ENCODE measurements at places on chromosomes 7 and 10. TPM values are rescaled to one million over a fixed set of nuclear protein-coding genes. Genes with fewer than 3 reads are reported as not detected.

DNA sequence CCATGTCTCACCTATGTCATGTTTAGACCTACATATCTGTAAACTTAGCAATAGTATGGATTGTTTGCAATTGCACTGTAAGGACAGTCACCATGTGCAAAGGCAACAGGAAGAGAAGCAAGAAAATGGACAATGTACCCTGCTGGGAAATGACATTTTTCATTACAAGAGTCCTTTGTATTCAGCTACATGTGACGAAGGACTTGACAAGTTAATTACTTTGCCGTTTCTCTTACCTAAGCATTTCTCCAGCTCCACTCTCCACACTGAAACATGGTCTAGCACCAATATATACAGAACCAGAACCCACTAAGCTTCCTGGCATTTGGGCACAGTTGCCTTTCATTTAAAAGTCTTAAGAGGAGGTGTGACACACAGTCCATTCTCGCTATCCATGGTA lies 76.6 kb upstream of the PFKP start:
- no peak overlapping the region for H3K27ac ChIP-seq
- no peaks in the 10 kb centered on the region for H3K36me3 ChIP-seq
- H3K27me3 ChIP-seq: peaks cover 37% of the 10 kb centered on the region
- H3K4me3 ChIP-seq: no peak overlapping the region
- no peak for DNase-seq

GRCh38 chr7:31550432-31550831 lies 36.5 kb downstream of the ITPRID1 start:
- H3K36me3 ChIP-seq: no peaks in the 10 kb centered on the region
- no peak for DNase-seq
- H3K27ac ChIP-seq: no peak overlapping the region
- H3K4me1 ChIP-seq: no peaks in the 10 kb centered on the region
- no peaks in the 10 kb centered on the region for H3K27me3 ChIP-seq
- no peak overlapping the region for H3K4me3 ChIP-seq

Gene HILPDA
- total RNA-seq: 6.2 TPM

Gene VAX1
- total RNA-seq: not detected

GRCh38 chr7:317643-318405 lies 27.9 kb downstream of the FOXL3 start:
- no peak for DNase-seq
- peaks cover 61% of the 10 kb centered on the region for H3K27me3 ChIP-seq
- no peak overlapping the region for H3K4me3 ChIP-seq
- H3K4me1 ChIP-seq: no peaks in the 10 kb centered on the region
- no peak overlapping the region for H3K27ac ChIP-seq
- H3K36me3 ChIP-seq: no peaks in the 10 kb centered on the region

Gene PCDH15
- not detected for total RNA-seq

Gene RAPGEF5
- total RNA-seq: 1.9 TPM

DNA sequence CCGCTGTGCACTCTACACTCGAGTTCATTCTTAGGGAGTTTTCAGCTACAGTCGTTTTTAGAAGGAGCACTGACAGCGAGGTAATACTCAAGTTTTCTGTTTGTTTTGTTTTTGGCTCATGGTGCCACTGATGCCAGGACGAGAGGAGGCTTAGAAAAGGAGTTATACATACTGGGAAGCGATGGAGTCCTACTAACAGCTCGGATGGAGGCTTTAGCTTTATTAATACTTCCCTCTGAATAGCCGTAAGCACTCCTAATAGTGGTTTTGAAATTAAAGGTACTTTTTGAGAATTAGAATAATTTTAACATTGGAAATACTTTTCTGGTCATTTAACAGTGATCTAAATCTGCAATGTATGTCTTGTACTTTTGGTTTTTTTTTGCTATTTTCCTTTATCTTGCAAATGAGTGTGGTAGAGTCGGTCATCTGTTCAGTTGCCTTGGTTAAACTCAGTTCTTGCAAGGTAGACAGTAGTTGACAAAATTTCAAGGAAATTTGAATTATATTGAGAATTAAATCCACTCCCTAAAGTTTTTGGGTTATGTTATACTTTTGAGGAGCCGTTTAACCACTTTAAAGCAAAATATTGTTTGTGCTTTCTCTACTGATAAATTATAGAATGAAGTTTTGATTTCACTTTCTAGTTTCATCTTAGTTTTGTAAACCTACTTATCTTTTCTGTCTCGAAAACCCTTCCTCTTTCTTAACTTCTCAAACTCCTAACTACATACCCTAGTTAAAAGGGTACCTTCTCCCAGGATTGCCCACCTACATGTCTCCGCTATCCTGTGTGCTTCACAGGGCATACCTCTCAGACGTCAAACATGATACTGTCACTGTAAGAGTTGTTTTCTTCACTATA lies 1.5 kb downstream of the HBP1 start:
- H3K36me3 ChIP-seq: peaks cover 32% of the 10 kb centered on the region
- no peak for DNase-seq
- peak overlapping the region; percentile 100 for H3K27ac ChIP-seq
- peak overlapping the region; percentile 93 for H3K4me3 ChIP-seq

DNA sequence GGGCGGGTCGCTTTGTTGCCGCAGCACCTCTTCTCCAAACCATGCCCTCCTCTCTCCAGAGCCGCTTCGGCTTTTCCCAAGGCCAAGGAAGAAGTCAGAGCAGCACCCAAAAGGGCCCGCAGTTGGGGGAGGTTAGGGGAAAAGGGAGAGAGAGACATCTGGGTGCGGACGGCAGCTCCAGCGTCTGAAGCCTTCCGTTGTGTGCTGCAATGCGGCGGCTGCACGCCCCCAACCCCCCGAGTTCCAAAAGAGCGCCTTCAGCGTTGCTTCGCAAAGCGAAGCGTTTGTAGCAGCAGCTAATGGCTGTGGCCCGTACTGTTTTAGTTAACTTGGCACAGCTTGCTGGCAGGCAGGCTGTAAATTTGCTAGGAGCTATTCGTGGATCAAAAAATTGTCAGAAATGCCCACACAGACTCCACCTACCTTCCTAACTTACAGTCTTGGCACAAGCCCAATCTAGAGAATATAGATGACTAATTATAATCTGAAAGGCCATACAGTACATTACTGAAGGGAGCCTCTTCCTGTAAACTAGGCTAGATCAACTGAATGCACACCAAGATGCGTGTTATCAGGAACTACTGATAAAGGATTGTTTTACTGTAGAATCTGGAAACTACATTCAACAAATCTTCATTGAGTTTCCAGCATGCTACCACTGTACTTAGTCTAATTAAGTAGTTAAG lies 1.1 kb upstream of the KBTBD2 start:
- peaks cover 6% of the 10 kb centered on the region for H3K36me3 ChIP-seq
- DNase-seq: peak; percentile 84
- peaks cover 27% of the 10 kb centered on the region for H3K4me1 ChIP-seq
- H3K27ac ChIP-seq: peak overlapping the region; percentile 99

Gene ACSM6
- not detected for total RNA-seq

DNA sequence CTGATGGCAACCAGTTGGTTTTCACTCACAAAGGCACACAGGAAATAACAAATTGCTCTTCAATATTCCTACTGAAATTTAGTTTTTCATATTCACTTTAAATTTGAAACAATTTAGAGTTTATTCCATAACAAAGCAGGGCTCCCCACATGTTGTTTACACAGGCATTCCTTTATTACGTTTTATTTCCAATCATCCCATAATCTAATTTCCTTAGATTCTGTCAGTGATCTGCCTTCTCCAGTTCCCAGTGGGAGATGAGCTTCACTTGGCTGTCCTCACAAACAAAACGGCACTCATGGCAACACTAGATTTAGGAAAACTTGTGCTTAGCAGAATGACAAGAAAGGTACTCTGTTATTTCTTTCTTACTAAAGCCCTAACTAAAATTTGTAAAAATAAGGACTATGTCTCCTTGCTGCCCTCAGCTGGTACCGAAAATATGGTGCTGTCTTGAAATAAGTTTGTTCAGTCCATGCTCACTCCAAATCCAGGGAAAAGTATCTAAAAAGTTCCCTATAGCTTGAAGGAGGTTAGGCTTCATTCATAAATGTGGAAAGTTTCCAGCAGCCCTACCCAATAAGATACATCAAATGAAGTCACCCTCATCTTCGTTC lies 23.0 kb downstream of the PHYH start:
- no peaks in the 10 kb centered on the region for H3K4me1 ChIP-seq
- no peak for DNase-seq
- H3K27me3 ChIP-seq: no peaks in the 10 kb centered on the region
- H3K4me3 ChIP-seq: no peak overlapping the region

DNA sequence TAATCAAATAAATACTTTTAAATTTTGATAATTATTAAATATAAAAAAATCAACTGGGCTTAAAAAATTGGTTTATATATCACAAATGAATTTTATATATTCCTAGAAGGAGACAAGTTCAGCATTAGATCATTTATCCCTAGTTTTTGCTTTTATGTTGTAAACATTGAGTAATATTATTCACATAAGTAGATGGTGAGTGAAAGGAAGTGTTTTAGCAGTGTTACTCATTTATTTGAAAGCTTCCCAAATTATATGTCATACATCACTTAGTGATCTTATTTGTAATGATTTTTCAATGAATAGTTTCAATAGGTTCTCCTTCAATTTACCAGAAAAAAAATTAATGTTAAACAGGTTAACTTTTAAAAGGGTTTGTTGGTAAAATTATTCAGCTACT lies 15.8 kb downstream of the KLLN start:
- H3K27ac ChIP-seq: no peak overlapping the region
- no peaks in the 10 kb centered on the region for H3K27me3 ChIP-seq
- no peaks in the 10 kb centered on the region for H3K36me3 ChIP-seq
- H3K4me1 ChIP-seq: peaks cover 25% of the 10 kb centered on the region
- DNase-seq: no peak
- no peak overlapping the region for H3K4me3 ChIP-seq

DNA sequence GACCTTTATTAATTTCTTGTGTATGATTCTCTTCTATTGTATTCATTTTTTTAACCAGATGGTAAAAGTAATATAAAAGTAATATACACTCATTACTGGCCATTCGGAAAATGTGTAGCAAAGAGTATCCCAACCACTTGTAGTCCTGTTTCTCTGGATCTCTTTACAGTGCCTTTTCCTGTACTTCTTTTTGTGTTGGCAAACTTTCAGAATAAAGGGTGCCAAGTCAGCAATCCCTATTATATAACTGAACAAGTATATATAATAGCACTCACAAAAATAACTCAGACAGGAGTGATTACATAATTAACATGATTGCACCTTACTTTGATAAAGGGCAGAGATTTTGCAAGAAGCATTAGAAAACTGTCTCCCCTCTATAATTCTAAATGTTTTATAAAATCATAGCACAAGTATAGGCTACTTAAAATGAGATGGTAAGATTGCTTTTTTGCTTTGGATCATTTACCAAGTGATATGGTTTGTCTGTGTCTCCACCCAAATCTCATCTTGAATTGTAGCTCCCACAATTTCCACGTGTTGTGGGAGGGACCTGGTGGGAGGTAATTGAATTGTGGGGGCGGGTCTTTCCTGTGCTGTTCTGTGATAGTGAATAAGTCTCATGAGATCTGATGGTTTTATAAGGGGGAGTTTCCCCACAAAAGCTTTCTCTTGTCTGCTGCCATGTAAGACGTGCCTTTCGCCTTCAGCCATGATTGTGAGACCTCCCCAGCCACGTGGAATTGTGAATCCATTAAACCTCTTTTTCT lies 41.5 kb upstream of the EPC1 start:
- H3K4me1 ChIP-seq: peaks cover 6% of the 10 kb centered on the region
- no peak overlapping the region for H3K27ac ChIP-seq
- H3K27me3 ChIP-seq: no peaks in the 10 kb centered on the region
- no peaks in the 10 kb centered on the region for H3K36me3 ChIP-seq
- no peak overlapping the region for H3K4me3 ChIP-seq
- no peak for DNase-seq

DNA sequence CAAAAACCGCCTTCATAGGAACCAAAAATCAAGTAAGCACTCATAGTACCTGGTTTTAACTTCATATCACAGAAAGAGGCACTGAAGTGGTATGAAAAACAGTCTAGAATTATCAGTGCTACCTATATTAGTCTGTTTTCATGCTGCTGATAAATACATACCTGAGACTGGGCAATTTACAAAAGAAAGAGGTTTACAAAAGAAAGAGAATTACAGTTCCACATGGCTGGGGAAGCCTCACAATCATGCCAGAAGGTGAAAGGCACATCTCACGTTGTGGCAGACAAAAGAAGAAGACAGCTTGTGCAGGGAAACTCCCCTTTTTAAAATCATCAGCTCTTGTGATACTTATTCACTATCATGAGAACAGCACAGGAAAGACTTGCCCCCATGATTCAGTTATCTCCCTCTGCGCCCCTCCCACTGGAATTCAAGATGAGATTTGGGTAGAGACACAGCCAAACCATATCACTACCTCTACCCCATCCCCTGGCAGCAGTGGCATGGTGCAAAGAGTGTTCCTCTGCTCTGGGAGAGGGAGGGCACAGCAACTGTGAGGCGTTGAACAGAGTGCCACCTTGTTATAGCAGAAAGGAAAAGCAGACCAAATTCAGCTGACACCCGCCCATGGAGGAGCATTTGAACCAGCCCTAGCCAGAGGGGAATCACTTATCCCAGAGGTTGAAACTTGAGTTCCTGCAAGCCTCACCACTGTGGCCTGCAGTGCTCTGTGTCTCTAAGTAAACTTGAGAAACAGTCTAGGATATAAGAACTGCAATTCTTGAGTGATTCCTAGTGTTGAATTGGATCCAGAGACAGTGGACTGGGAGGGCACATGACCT lies 61.9 kb upstream of the PTPRZ1 start:
- H3K27me3 ChIP-seq: no peaks in the 10 kb centered on the region
- no peak for DNase-seq
- H3K36me3 ChIP-seq: no peaks in the 10 kb centered on the region
- H3K4me3 ChIP-seq: no peak overlapping the region
- H3K27ac ChIP-seq: no peak overlapping the region

DNA sequence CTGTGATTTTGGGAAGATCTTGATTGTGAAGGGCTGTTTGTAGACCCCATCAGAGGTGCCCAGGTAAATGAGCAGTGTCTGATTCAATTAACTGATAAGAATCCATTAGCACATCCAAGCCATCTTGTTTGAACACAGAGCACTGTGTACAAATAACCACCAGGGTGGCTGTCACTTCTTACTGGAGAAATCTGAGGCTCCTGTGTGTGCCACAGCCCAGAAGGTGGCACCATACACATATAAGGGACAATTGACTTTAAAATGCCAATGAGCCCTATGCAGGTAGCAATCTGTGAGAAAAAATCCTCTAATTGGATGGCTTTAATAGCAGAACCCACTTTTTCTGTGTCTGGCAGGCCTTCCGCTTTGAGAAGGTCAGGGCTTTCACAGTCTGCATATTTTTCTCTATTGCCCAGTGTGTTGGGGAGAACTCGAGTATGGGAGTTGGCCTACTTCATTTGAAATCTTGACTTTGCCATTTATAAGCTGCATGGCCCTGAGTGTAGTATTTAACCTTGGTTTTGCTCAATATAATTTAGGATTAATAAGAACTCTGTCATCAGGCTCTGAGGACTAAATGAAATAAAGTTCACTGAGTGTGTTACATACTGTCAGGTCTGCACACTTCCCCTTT lies 517.4 kb downstream of the CCSER2 start:
- H3K27me3 ChIP-seq: no peaks in the 10 kb centered on the region
- H3K36me3 ChIP-seq: no peaks in the 10 kb centered on the region
- H3K4me1 ChIP-seq: no peaks in the 10 kb centered on the region
- no peak overlapping the region for H3K4me3 ChIP-seq

Gene ACSL5
- 0.68 TPM for total RNA-seq

- no peaks in the 10 kb centered on the region for H3K36me3 ChIP-seq
- H3K4me3 ChIP-seq: no peak overlapping the region
- no peaks in the 10 kb centered on the region for H3K4me1 ChIP-seq
- H3K27ac ChIP-seq: no peak overlapping the region
- no peak for DNase-seq
- H3K27me3 ChIP-seq: no peaks in the 10 kb centered on the region
These were observed 1151.7 kb upstream of the LRRN3 start for GRCh38 chr7:109939207-109939606.

Gene DYNC1I1
- not detected for total RNA-seq

Gene IFIT1B
- not detected for total RNA-seq

Data from MCF 10A (cell line).